NCI-H226 (cell line): ENCODE measurements at places on chromosomes 7 and 10.

GRCh38 chr10:63125459-63125858 is 7.7 kb upstream of the NRBF2 start:
- DNase-seq: no peak

- DNase-seq: no peak
Observed at GRCh38 chr7:31970501-31970900, 99.7 kb downstream of the PDE1C start.

- DNase-seq: no peak
Observed at GRCh38 chr10:126833542-126833941, 71.7 kb upstream of the DOCK1 start.

GRCh38 chr10:119801998-119802538 is 70.6 kb downstream of the MCMBP start:
- DNase-seq: no peak

DNA sequence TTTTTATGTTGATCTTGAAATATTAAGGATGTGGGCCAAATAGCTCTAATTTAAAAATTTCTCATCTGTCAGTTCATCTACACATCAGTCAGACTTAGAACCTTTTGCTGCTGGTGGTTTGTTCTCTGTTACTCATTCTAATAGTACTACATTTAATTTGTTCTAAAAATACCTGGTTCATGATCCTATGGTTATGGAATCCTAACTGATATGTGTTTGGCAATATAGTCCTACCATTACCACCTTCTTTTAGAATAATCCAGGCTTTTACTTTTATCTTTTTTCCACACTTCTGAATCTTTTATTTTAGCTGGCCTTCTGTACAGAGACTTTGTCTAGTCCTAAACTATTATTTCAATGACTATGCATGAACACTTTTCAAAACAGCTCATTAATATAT is 116.9 kb downstream of the SVOPL start:
- DNase-seq: no peak

- no peak for DNase-seq
Observed at GRCh38 chr10:2165771-2166460, 428.6 kb upstream of the ADARB2 start.

GRCh38 chr7:119439192-119439591 is 833.8 kb upstream of the KCND2 start:
- DNase-seq: no peak

DNA sequence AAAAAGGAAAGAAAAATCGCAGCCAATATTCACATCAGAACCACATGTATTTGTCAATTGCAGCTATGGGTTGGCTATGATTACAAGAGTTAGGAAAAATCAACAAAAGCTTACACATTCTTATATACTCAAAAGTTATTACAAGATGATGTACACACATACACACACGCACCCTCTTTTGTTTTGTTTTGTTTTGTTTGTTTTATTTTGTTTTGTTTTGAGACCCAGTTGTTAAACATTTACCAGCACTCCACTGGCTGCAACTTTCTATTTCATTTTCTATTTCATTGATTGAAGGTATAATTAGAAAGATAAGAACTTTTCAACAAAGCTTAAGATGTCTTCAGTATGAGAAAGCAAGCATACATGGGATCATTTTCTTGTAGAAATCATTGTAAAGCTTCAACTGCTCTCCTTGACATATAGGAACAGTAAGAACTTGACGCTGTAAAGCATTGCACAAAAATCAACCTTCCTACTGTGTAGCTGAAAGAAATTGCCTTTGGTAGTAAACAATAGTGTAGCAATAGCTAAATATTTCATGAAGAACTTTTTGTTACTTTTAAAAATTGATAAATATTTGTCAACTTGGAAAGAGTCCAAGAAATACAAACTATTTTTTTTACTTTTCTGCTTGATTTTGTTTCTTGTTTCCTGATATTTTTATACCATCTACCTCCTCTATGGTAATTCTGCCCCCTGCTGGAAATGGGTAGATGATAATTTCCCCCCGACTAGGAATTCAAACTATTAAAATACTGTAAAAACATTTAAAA is 205.9 kb downstream of the MBL2 start:
- DNase-seq: peak; percentile 23

- DNase-seq: peak; percentile 67
Observed at GRCh38 chr10:80196270-80196949, 8.9 kb downstream of the ANXA11 start.

GRCh38 chr10:102581401-102581800 is 62.9 kb upstream of the TRIM8 start:
- no peak for DNase-seq

DNA sequence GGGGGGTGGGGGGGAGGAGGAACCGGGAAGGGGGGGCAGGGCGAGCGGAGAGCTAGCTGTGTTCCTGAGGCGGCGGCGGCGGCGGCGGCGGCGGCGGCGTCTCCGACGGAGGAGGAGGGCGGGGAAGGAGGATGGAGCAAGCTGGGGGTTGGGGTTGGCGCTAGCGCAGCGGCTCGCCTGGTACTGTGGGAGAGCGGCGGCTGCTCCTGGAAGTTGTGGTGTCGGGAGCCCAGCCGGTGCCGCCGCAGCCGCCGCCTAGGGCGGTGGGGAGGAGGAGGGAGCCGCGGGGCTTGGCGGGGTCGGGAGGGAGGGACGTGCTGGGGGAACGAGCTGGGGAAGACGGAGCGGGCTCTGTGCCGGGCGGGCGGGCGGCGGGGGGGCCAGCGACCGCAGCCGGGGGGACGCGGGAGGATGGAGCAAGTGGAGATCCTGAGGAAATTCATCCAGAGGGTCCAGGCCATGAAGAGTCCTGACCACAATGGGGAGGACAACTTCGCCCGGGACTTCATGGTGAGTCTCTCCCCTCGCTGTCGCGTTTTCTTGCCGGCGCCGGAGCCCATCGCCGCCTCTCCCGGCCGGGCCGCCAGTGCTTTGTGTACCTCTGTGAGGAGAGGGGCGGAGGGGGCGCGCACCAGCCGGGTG is at the start of gene PTPN12:
Gene PTPN12 (plus strand): TSS at position 160 of the 642 bp plus-strand sequence. CDS start 252 bp downstream, at position 412.
- DNase-seq: peak; percentile 73

DNA sequence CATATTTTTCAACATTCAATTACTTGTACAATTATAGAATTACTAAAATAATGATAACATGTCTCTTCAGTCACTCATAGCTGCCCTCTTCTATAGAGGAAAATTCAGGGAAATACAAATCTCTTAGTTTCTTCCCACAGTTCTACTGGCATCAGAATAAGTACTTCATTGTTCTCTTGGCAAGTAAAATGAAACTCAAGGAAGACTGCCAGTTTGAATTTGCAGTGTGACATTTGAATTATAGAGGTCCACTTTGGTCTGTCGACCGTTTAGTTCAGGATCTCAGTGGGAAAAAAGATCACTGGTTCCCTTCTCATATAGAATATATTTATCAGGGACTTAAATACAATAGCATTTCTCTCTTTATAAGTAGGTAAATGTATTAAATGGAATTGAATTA is 114.5 kb downstream of the PON1 start:
- DNase-seq: no peak

- DNase-seq: peak; percentile 66
Observed at GRCh38 chr7:47576031-47576865, 5.7 kb downstream of the TNS3 start.

GRCh38 chr7:53485354-53485753 is 449.9 kb downstream of the POM121L12 start:
- DNase-seq: no peak

GRCh38 chr10:71804077-71804476 is 30.8 kb upstream of the VSIR start:
- DNase-seq: no peak

DNA sequence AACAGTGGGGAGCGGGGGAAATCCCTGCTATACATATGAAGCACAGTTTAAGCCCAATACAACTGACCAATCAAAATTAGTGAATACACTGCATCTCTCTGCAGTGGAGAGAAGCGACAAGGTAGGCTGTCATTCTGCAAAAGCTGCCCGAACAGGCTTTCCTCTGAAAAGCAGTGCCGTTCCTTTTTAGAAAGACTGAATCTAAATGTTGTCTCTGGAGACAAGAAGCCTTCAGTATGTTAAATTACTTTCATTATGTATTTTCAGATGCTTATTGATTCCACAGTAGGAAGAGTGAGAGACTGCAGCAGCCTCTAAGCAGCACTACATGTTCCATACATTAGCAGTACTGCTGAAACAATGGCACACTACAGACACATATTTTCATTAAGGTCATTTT is at the start of gene GPR22:
Gene GPR22 (plus strand): TSS at position 129 of the 400 bp plus-strand sequence. CDS start 4,004 bp downstream, outside the sequence.
- DNase-seq: no peak

GRCh38 chr10:48608279-48608681 is 3.4 kb upstream of the ARHGAP22 start:
- DNase-seq: peak; percentile 21

GRCh38 chr7:145884716-145885514 is 231.7 kb upstream of the CNTNAP2 start:
- no peak for DNase-seq

DNA sequence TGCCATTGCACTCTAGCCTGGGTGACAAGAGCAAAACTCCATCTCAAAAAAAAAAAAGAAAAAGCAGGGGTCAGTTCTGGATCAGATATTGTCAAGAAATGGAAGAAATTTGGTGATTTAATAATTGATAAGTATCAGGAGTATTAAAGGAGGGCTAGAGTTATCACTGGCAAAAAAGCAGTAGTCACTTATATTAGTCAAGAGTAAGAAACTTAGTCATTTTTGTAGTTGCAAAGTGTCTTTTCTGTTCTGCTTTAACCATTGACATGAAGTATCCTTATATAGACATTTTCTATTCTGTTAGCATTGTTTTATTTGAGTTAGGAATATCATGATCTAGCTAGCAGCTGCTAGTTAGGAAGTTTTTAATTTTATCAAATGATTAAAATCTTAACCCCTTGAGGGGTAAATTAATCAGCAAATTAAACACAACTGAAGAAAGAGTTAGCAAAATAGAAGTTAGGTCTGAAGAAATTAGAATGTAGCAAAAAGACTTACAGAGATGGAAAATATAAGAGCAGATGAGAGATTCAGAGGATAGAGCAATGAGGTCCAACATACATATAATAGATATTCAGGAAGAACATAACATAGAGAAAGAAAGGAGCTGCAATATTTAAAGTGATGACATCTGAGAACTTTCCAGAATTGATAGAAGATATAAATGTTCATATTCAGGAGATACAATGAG is 7.3 kb upstream of the CCDC6 start:
- DNase-seq: no peak

DNA sequence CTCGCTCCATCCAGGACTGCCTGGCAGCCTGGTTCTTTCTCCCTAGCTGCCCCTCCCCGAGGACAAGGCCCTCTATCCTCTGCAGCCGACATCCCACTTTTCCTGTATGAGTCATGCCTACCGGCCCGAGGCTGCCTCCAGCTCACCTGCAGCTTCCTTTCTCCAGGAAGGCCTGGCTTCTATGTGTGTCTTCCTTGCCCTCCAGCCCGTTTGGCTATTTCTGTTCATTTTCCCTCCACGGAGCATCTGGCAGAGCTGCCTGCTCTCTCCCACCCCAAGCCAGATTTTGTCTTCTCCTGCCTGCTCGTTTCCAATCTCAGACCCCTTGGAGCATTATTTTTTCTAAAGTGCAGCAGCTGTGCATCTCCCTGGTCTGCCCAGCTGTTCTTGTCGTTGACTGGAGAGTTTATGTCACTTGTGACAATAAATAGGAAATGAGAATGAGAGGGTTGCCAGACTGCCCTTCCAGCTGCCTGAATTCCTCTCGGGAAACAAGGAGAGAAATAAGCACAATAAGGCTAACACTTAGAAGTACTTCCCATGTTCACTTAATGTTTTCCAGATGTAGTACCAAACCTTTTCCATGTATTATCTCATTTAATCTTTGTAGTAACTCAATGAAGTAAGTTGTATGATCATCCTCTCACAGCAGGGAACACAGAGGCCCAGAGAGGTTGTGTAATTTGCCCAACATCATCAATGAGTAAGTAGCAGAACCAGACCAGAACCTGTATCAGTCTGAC is 19.7 kb downstream of the UBTD1 start:
- DNase-seq: peak; percentile 39

DNA sequence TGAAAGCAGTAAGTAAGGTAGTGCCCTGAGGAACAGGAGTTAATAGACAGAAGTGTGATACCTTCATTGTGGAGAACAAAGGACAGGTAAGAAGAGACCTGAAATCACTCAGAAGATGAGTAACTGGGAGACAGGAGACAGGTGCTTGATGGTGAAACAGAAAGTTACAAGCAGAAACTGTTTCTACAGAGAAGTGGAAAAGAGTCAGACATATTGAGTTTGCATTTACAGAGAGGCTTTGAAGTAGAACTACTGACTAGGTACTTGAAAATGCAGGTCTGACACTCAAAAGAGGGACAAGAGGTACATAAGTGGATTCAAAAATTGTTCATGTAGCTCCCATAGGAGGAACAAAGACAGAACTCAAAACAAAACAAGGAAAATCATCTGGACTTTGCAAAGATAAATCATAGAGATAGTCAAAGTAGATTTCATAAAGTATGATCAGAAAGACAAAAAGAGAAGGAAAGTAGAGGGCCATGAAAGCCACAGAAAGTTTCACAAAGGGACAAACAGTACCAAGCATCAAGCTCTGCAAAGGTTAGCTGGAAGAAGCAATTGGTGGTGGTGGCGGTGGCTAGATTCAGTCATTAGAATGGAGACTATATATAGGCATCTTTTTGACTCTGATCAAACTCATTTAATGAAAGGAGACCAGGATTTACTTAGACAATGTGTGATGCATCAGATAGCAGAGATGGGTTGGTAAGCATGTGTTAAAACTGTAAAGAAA is 198.4 kb downstream of the PCLO start:
- DNase-seq: no peak

DNA sequence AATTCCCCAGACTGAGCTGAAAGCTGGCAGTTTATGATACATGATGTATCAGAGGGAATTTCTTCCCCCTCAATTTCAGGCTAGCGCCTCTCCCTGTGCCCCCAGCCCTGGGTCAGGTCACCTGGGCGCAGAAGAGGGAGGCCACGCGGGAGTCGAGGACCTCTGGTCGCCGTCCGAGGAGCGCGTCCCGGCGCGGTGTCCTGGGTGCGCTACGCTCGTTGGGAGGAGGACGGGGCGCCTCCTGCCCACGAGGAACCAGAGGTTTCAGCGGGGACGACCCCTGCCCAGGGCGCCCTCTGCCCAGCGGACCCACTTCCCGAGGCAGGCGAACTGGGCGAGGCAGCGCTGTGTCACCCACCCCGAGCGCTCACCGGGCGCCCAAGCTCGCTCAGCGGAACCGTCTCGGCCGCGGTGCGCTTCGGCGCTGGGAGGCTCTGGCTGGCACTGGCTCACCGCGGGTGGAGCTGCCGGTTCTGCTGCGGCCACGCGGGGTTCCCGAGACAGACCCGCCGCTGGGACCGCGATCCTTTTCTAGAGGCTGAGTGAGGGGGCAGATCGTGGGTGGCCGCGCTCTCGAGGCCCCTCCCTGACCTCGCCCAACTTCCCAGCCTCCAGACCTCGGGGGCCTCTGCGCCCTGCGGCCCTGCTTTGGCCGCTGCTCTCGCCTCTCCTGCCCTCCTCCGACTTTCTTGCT is at the start of gene FAM237B:
Gene FAM237B (minus strand): TSS at position 504 of the 694 bp plus-strand sequence. CDS start 1,556 bp downstream, outside the sequence.
- DNase-seq: no peak

DNA sequence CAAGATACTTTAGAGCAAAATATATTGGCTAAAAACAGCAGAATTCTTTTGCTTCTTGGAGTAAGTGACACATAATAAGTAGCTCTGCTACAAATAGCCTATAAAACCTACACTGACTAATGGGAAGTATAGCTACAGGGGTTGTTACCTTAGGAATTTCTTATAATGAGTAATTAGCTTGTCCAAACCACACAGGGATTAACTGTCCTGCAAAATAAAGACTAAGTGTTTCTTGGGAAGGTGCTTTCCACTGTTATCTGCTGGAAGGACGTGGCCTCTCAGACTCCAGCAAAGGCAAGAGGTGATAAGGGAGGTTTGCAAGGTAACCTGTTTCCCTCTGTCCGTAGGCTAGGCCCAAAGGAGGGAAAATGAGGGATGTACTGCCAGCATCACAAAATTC is 302.4 kb downstream of the DOCK4 start:
- no peak for DNase-seq

- no peak for DNase-seq
Observed at GRCh38 chr7:36806891-36807290, 82.6 kb upstream of the AOAH start.

- no peak for DNase-seq
Observed at GRCh38 chr7:139574618-139575337, 51.3 kb downstream of the CLEC2L start.
